Fibroblast of villous mesenchyme (primary cell): ENCODE measurements at places on chromosomes 7 and 10. TPM values are rescaled to one million over a fixed set of nuclear protein-coding genes. Genes with fewer than 3 reads are reported as not detected.

DNA sequence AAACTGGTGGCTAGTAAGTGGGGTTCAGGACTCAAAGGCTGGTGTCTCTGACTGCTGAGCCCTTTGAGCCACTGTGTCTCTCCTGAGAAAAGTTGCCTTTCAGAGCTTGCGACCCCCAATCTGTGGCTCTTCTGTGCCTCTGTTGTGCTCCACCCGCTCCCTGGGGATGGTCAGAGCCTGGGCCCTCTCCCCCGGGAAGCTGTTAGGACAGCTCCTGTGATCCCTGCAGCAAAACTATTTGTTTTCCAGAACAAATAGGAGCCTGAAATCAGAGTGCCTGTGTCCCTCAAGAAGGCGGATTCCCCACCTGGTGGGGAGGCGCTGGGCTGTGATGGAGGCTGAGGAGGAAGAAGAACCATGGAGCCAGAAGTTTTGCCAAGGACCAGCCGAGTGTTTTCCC lies 56.4 kb upstream of the MXI1 start:
- no peak for DNase-seq

DNA sequence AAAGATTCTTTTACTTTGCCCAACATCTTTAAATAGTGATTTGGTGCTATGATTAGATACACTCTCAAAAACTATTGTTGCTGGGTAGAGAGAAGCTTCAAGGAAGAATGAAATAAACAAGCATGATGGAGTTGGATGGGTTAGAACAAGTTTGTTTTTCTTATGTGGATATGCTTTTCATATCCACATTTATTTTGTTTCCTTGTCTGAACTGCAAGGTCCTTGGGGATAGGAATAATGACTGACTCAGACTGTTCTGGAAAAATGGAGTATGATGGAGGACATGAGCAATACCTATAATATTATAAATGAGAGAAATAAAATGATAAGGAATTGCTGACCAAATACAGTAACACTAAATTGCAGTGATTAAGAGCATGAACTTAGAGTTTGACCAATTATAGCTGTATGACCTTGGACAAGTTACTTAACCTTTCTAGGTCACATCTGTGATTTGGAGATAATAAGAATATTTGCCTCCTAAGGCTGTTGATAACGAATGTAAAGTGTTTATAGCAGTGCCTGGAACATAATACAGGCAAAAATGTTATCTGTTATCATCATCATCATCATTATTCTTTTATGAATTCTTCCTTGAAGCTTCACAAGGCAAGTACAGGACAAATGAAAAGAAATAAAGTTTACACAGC lies 847.5 kb downstream of the LRMDA start:
- no peak for DNase-seq

- DNase-seq = no peak
Measured at GRCh38 chr10:110985497-110986275, 66.3 kb downstream of the SHOC2 start.

- no peak for DNase-seq
Measured at GRCh38 chr7:26858735-26859134, 5.7 kb downstream of the SKAP2 start.

- DNase-seq = no peak
Measured at GRCh38 chr7:23443974-23444373, 26.3 kb downstream of the IGF2BP3 start.

The KIF20B gene
- 10.3 and 19.9 TPM in 2 replicates for total RNA-seq

The AKR1C2 gene
- total RNA-seq = 1.6 and 5.2 TPM in 2 replicates

- DNase-seq = no peak
Measured at GRCh38 chr7:120276720-120277119, 3.7 kb downstream of the KCND2 start.

DNA sequence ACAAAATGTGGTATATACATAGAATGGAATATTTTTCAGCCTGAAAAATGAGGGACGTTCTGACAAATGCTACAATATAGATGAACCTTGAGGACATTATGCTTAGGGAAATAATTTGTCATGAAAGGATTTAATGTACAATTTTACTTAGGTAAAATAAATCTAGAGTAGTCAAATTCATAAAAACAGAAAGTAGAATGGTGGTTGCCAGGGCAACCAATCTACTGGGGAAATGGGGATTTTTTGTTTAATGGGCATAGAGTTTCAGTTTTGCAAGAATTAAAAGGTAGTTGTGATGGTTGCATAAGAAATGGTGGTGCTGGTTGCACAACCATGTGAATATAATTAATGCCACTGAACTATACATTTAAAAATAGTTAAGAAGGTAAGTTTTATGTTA lies 296.0 kb upstream of the SP4 start:
- no peak for DNase-seq

DNA sequence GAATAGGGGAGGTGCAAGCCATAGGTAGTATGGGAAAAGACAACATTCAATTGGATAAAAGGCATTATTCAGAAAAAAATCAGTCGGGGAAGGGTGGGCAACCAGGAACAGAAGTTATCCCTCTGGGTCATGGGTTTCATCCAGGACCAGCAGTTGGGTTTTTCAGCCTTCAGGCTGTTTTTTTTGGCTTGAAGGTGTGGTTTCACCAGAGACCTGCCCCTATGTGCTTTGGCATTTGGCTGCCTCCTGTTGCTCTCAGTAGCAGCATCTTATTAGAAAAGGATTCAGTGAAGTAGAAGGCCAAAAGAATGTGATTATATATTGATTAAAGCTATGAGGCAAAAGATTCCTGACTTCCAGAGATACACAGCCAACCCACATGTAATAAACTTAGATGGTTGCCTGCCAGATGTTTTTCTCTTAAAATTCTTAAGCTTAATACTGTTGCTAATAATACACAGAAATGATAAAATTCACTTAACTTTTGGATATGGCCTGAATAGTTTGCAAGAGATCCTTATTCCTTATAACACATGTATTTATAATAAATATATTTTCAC lies 251.7 kb upstream of the CSTF2T start:
- DNase-seq = no peak

DNA sequence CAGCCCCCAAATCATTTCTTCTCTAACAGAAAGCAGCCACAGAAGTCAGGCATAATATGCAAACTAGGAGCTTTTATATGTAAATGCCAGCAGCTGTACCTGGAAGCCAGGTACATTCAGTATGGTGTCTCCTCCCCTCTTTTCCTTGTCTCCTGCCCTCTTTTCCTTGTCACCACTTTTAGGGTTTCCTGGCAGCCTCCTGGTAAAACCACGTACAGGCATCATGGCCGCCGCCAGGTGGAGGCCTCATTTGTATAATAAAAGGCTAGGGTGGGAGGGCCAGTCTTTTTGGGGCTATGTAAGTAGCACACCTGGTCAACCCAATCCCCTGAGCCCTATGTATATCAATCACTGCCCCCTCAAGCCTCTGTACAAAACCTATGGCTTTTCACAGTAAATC lies 28.7 kb downstream of the PDZD8 start:
- DNase-seq = no peak

GRCh38 chr7:18019555-18019954 lies 8.1 kb downstream of the PRPS1L1 start:
- peak; percentile 72 for DNase-seq

DNA sequence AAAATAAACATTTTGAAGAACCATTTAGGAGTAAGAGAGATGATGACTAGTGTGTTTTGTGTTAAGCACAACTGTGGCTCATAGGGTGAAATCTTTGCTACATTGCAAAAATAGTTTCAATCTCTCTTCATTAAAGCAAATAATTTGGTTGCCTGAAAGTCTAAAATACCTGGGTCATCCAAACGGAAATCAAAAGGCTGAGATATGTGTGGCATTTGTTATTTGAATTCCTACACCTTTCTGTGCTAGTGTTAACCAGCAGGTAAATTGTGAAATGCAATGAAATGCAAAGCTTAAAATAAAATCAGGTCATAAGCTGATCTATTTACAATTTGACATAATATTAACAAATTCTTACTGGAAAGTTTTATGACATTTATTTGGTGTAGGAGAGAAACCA lies 40.9 kb upstream of the SEMA3E start:
- DNase-seq = no peak

GRCh38 chr7:82700741-82701140 lies 257.2 kb upstream of the CACNA2D1 start:
- DNase-seq = no peak

DNA sequence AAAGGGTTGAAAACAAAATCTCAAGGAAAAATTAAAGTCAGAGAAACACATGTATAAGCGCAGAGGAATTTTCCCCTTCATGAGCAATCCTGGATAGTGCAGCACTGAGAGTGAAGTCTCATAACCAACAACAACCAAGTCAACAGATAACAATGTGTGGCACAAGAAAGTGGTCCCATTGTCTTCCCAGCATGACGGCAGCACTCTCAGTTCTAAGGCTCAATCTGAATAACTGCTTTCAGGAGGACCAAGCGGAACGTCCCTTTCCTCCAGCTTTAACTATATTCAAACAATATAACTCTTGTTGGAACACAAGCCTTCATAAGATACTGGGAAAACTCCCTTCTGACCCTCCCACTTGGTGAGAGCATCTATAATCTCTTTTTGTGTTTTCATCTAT lies 137.9 kb downstream of the RAPGEF5 start:
- no peak for DNase-seq

DNA sequence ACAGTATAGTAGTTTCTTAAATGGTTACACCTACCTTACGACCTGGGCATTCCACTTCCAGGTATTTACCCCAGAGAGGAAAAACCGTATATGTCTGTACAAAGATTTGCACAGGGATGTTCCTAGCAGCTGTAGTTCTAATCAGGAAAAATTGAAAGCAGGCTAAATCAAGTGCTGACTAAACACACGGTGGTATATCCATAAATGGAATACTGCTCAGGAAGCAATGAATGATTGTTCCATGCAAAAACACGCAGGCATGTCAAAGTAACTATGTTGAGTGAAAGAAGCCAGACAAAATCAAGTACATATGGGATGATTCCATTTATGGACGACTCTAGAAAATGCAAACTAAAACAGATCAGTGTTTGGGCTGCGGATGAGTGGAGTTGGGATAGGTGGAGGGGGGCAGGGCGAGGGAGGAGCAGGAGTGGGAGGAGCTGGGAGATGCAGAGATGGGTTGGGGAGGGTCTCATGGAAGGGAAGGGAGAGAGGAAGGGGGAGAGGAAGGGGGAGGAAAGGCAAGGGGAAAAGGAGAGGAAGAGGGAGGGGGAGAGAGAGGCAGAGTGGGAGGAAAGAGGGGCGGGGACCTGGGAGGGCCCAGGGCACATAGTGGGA lies 484 bp upstream of the MSRB2 start:
- no peak for DNase-seq

DNA sequence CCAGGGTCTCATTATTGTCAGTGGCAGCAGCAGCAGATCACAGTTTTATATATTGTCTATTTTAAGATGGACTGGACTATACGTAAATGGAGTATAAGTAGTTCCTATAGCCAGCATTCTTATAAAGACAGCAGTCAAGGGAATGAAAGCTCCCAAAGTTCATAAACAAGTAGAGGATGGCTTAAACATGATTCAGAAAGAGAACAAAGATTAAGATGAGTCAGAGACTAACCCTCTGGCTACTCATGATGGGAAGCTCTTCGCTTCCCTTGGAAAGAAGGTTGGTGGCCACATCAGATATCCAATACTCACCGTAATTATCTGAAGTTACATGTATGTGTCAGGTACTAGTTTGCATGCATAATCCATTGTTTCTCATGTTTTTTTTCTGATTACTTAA lies 277.0 kb downstream of the INHBA start:
- DNase-seq = peak; percentile 60

The NAT16 gene
- not detected in 2 replicates for total RNA-seq

DNA sequence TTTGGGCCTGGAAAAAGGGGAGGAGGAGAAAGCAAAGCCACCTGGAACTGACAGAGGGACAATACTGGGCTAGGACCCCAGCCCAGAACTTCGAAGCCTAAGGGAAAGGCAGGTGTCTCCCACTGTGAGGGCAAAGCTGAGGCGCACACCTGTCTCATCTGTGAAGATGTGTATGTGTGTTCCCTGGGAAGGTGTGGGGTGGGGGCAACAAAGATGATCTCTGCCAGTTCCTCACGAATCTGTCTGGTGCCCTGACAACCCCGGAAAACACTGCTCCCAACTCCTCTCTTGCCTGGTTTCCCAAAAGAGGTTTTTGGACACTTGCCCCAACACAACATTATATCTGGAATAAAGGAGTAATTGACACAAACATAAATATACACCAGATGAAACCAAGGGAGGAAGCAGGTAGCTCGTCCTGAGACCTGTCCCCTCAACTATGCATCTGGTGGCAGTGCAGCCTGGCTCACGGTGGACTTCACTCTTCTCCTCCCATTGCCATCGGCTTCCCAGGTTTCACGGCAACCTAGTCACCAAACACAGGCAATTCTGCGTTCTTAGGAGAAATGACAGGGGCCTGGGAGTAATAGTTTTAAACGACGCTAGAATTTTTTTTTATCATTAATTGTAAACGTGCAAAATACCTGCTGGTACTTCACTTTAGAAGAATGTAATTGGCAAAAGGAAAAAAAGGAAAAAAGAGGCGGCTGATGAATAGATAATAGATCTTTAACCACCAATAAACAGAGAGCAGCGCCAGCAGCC lies 1.7 kb upstream of the EMX2 start:
- DNase-seq = no peak

The LIPJ gene
- under 0.01 TPM in 1 of 2 replicates, not detected in the other for total RNA-seq

DNA sequence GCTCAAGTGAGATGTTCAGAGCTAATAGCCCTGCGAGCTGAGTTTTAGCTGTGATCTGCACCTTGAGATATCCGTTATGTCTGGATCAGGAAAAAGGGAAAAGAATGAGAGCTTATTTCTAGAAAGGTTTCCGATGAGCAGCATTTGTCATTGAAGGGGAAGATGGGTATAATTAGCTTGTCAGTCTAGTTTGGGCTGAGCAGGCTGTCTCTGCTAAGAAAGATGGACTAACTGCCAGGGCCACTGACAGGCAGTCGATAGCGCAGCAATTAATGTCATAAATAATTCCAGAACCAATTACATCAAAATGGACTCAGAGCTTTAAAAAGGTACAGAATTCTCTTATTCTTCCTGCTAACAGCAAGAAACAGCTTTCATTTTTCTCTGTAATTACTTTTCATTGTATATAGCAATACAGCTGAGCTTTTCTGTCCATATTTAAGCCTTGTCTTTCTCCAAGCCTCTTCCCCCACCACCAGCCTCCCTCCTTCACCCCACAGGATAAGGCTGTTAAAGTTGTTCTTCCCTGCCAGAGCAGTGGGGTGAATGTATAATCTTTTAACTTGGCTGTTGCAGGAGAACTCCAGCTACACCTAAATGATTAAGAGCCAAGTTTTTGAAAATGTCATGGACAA lies 1006.5 kb downstream of the KCNMA1 start:
- no peak for DNase-seq

The FAM25G gene
- total RNA-seq = not detected in 2 replicates

DNA sequence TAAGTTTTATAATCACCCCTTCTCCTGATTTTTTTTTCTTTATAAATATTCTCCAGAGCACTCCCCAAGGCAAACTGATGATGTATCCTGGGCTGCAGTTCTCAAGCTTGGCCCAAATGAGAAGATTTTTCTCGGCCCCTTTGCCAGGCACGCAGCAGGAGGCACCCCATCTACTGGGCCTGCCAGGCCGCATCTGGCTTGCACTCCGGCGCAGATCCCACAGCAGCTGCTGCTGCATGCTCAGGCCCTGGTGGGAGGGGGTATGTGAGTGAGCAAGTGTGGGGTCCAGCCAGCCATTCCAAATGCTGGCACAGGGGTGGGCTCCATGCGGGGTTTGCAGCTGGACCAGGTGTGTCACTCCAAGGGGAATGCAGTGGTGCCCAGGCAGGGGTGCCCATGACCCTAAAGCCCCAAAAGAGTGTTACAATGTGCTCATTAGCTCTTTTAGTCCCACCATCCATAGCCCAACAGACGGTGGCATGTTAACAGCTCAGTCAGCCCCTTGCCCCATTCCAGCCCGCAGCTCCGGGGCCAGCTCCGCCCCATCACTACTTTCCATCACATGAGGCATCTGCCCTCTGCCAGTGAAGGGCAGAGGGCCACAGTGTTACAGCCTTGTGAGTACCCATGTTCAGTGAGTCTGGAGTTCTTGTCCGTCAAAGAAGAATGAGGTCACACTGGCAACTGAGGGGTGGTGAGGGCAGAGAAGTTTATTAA lies 25.9 kb downstream of the OAT start:
- no peak for DNase-seq
